ENCODE measurements at places on chromosomes 3 and 15.

DNA sequence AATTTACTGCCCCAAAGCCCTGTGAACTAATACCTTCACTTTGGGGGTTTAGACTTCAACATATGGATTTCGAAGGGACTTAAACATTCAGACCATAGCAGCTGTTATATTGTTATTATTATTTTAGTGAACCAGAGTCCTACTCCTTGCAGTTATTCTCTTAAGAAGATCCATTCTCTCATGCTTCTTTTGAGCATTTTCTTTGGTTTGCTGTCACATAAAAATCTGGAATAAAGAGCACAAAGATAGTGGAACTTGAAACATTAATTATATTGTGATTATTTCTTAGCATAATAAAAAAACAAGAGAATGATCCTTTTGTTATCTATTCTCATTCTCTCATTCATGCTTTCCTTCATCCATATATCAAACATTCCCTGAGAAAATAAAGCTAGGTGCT lies 166.4 kb upstream of the GBE1 start:
- DNase-seq = no peak

- DNase-seq = no peak
Measured at GRCh38 chr15:34514251-34514670, 69.2 kb downstream of the GOLGA8B start.

DNA sequence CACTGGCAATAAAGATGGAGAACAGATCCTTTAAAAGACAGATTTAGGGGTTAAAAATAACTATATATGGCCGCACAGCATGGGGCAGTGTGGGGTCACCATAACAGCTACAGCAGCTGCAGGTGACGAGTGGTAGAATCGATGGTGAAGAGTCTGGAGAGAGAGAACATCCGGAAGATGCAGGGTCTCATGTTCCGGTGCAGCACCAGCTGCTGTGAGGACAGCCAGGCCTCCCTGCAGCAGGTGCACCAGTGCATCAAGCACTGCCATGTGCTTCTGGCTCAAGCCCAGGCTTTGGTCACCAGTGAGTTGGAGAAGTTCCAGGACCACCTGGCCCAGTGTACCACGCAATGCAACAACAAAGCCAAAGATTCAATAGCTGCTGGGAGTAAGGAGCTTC lies 93.7 kb upstream of the IMPG2 start:
- DNase-seq = no peak

DNA sequence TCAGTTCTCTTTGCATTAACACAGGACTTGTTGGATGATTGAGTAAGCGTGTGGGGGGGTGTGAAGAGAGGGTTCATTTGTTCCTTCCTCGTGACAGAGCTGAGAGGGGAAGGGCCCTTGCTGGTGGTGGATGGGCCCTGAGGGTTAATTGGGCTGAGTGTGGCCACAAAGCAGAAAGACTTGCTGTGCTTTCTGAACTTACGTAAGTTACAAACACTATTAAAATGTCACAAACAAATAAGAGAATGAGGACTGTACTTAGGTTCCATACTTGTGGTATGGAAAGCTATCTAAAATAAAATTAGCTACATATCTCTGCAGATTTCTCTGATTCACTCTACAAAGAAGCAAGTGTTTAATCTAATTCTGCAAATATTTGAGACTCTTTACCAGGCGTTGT lies 231.3 kb downstream of the LPP start:
- no peak for DNase-seq

- DNase-seq = no peak
Measured at GRCh38 chr3:49377483-49377882, 19.3 kb upstream of the GPX1 start.

- DNase-seq = no peak
Measured at GRCh38 chr3:63791974-63792373, 27.1 kb upstream of the C3orf49 start.

- DNase-seq = no peak
Measured at GRCh38 chr3:15427981-15428380, 583 bp downstream of the EAF1 start.

- no peak for DNase-seq
Measured at GRCh38 chr3:133301194-133301593, 98.7 kb upstream of the BFSP2 start.

- no peak for DNase-seq
Measured at GRCh38 chr3:183158551-183159006, 4.0 kb downstream of the LAMP3 start.

- DNase-seq = no peak
Measured at GRCh38 chr3:30114918-30115317, 491.5 kb upstream of the TGFBR2 start.

GRCh38 chr3:99396651-99397275 lies 241.6 kb upstream of the COL8A1 start:
- no peak for DNase-seq

DNA sequence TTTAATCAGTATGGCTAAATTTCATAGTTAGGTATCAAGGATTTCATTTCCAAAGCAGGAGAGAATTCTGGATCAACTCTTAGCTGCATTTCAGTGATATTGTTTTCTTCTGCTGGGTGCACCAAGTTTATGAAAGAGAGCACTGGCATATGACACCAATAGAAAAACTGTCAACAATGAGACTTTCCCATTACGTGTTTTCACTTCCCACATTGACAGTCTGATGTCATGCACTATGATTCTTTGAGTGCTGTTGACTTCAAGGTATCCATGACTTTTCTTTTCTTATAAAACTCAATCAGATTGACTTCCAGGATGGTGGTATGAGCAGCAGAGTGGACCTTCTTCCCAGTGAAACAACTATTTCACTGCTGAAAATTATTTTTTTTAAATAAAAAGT lies 476.1 kb downstream of the EDEM1 start:
- no peak for DNase-seq

- no peak for DNase-seq
Measured at GRCh38 chr3:190968616-190969015, 106.1 kb upstream of the GMNC start.

DNA sequence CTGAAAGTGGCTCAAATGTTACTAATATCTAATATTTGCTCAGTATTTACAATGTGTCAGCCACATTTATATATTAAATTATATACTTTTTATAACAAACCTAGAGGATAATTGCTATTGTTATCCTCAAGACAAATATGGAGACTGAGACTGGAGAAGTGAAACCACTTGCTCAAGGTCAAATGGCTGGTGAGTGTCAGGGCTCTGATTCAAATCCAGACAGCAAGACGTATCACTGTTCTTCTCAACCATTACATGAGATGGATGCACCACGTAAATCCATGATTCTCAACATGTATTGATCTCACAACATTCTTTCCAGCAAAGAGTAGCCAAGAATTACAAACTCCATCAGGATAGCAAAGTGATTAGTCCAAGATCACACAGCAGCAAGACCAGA lies 53.8 kb upstream of the CPB1 start:
- no peak for DNase-seq

DNA sequence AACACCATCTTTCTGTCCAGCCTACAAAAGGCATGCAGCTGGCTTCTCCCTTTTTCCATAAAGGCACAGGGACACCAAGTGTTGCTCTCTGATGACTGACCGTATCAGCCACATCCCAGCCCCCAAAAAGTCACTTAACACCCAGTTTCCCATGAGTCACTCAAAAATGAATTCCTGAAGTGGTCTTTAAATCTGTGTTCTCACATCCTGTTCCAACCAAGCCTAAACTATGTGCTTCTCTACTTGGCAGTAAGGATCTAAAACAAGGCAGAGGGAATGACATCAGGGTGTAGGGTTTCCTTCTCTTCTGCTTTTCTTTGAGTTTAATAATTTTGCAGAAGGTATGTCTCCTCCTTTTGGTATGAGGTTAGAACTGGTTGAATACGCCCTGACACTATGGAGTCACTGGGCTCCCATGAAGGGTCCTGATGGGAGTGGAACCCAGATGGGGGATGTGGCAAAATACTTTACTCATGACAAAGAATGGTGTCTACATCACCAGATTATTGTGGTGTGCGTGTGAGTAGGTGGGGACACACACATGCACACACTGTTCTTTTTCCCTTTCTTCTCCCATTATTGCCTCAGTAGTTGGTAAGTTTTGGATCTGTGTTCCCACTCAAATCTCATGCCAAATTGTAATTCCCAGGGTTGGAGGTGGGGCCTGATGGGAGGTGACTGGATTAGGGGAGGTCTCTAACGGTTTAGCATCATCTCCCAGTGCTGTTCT lies 35.6 kb upstream of the CCK start:
- no peak for DNase-seq

DNA sequence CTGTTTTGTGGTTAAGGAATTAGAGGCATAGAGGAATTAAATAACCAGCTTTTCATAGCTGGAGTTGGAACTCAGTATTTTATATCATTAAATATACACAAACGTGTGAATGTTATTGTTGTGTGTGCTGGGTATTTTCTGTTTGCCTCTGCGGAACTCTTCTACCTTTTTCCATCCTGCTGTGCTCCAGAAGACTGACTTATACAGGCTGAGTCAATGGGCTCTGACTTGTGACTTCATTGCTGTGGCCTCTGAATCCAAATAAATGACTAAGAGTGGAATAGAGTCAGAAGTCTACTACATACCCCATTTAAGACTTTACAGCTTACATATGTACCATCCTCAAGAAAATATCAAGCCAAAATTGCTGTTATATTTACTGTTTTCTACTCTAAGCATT lies 17.6 kb downstream of the ARIH1 start:
- DNase-seq = no peak

- DNase-seq = no peak
Measured at GRCh38 chr15:84894736-84895425, 10.4 kb downstream of the SLC28A1 start.

DNA sequence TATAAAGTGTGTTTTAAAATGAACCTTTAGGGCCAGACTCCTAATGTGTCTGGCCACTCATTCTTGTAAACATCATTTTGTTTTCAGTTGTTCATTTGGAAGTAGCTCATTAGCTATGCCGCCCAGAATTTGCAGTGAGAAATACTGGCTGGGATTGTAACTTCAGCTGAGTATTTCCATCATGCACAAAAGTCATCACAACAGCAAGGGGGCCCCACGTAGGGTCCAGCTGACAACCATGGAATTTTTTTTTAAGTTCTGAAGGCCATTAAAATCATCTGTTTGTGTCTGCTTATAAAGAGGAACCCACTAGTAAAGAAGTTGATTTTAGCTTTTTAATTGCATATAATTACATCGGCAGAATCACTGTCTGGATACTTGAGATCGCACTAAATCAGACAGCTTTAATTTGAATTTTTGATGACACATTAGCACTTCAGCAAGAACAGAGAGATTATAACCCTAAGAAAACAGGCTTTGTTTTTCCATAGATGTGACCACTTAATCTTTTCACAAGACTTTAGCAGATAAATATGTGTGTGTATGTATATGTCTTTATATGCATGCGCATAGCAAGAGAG lies 46.3 kb upstream of the SKOR1 start:
- no peak for DNase-seq

Measured in NCI-H1436 (cell line).